ENCODE measurements at places on chromosomes 3 and 15. TPM values are rescaled to one million over a fixed set of nuclear protein-coding genes. Genes with fewer than 3 reads are reported as not detected.
A peak's percentile ranks its signal among the peaks of the same experiment; 100 is the strongest.

Gene MCTP2
- polyA plus RNA-seq = 7.2 TPM

Gene LRRC31
- 7.8 TPM for polyA plus RNA-seq

Gene PLA2G4E
- polyA plus RNA-seq = 0.13 TPM

Gene CHRM5
- 0.01 TPM for polyA plus RNA-seq

Gene CPB1
- polyA plus RNA-seq = 0.22 TPM

Gene BFSP2
- not detected for polyA plus RNA-seq

Gene PLXNB1
- 10.2 TPM for polyA plus RNA-seq

Gene NAA80
- 9.5 TPM for polyA plus RNA-seq

GRCh38 chr3:100076731-100077529 lies 37.4 kb downstream of the FILIP1L start:
- DNase-seq = no peak

DNA sequence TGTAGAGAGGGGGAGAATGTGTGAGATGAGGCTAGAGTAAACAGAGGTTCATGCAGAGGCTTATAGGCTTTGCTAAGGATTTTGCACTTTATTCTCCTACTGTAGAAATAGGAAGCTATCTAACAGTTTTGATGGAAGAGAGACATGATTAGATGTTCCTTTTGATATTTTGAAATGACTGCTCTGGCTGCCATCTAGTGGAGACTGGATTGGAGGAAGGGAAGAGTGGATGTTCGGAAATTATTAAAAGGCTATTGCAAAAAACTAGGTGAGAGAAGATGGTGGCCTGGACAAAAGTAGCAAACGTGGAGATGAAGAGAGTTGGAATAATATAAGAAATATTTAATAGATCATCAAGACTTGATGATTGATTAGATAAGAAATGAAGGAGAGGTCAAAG lies 42.2 kb downstream of the SYN2 start:
- no peak for DNase-seq

DNA sequence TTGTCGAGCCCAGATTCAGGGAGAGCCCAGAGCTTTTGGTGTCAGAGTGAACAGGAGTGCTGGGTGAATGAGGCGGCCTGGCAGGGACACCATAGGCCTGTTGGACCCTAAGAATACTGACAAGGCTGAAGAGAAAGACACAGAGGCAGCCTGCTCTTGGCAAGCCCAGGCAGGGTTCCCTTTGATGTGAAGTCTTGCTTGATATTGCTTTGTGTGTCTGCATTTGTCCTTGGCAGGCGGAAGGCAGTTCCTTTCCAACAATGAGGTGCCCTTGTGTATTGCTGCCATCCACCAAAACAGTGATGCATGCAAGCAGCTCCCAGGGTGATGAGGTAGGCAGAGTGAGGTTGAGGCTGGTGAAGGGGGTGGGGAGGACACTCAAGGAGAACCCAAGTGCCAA lies 152.7 kb upstream of the TSC22D2 start:
- peak; percentile 86 for DNase-seq

GRCh38 chr15:45548753-45549520 lies 26.4 kb upstream of the SLC30A4 start:
- DNase-seq = no peak

- no peak for DNase-seq
Observed at GRCh38 chr3:160133757-160134156, 91.5 kb upstream of the C3orf80 start.

DNA sequence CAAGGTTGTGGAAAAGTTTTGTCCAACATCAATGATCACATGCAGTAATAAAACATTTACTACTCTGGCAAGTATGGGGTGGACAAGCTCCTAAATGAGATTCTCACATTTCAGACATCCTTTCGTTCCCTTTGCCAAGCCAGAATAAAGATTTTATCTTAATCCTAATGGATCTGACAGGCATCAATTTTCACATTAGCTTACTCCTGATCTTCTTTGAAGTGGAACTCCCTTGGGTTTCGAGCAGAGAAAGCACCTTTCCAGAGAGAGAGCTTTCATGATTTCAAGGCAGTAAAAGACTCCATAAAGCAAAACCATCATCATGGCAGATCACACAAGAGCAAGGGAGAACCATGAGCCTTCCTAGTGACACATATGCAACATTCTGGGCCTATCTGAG lies 27.3 kb upstream of the EID1 start:
- no peak for DNase-seq

DNA sequence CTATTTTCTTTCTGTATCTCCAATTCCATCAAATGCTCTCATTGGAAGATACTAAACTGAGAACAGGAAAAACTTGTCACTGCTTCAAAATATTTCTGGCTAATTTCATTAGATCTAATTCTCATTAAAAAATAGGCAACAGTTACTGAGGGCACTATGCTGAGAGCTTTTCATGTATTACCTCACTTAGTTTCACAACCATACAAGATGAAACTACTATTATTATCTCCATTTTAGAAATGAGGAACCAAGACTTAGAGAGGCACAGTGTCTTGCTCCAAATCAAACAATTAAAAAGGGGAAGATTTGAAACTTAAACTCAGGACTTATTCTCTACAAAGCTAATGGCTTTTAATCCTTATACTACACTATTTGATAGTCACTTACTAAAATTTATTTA lies 7.2 kb upstream of the OTOL1 start:
- no peak for DNase-seq

GRCh38 chr15:89325039-89325803 lies 9.4 kb downstream of the POLG start:
- no peak for DNase-seq

- peak; percentile 74 for DNase-seq
Observed at GRCh38 chr3:181176601-181177000, 187.1 kb upstream of the DNAJC19 start.

DNA sequence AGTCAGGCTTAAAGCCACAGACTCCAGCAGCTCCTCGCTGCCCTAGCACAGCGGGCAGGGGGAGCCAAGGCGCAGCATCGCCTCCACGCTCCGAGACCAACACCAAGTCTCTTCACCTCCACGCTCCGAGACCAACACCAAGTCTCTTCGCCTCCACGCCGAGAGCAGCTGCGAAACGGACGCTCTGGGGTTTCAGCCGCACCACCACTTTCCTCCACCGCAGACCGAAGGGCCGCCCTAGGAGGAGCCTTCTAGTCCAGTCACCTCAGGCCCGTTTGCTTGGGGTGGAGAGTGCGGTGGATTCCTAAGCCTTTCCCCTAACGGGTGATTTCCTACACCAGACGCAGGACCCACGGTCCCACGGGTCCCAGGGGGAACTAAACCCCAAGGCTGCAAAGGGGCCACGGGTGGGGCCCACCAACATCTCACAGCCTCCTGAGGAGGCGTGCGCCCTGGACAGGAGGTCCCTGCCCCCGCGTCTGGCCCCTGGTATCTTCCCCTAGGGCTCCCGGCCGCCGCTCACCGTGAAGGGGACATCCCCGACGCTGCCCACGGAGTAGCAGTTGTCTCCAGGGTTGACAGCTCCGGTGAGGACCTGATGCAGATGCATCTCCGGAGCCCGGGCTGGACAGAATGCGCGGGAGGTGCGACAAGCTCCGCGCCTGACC lies 501 bp downstream of the DMXL2 start:
- peak; percentile 74 for DNase-seq

- DNase-seq = peak; percentile 70
Observed at GRCh38 chr15:66251790-66252684, 1.5 kb downstream of the MEGF11 start.

- no peak for DNase-seq
Observed at GRCh38 chr3:162370141-162370540, 873.5 kb downstream of the OTOL1 start.

- DNase-seq = no peak
Observed at GRCh38 chr3:72034986-72035385, 250.0 kb upstream of the PROK2 start.

DNA sequence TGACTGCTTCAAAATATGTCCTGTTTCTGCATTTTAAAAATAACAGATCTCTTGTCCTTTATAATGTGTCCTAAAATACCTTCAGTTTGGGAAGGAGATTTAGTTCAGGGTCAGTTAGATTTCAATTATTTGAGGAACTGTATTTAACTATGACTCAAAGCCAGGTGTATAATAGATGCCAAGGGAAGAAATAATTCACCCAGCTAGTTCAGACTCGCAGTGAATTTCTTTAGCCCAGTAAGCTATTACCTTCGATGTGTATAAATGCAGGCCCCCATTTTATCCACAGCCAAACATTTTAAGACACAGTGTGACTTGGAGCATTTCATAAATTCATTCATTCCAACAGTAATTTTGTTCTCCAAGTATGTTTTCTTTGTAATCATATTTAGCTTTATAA lies 458.0 kb downstream of the ZNF385D start:
- no peak for DNase-seq

DNA sequence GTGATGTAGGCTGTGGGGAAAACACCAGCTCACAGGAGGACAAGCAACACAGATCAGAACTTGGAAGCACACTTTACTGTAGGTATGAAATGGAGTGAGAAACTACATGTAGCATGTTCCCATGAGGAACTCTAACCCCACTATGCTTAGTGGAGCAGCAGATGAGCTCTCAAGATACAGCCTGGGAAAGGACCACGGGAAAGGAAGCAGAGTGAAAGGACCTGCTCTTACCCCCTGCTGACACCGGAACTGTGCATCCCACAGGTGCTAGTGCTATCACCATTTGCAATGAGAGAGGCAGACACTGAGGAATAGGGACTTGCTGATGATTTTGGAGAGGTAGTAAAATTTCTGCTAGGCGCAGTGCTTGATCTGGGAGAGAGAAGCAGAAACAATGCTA lies 28.6 kb downstream of the USP4 start:
- DNase-seq = no peak

DNA sequence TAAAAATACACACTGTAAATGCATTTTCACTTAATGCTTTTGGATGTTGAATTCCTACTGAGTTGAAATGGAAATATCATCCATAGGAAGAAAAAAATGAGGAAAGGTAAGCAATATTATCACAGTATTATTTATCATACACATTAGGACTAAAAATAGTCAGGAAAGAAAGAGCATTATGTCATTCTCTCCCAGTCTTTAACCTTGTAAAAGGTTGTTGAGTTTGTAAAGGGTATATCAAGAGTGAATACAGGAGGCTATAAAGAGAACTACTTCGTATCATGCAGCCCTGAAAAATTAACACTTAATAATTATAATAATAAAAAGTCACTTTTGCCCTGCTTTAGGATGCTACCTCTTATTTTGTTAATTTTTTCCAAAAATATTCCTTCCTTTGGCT lies 395.8 kb downstream of the FOXP1 start:
- no peak for DNase-seq

GRCh38 chr15:99963096-99963825 lies 230.0 kb upstream of the LYSMD4 start:
- peak; percentile 40 for DNase-seq

GRCh38 chr3:47314056-47314764 lies 31.5 kb downstream of the KLHL18 start:
- DNase-seq = no peak

- no peak for DNase-seq
Observed at GRCh38 chr15:92524161-92524560, 130.5 kb downstream of the ST8SIA2 start.

DNA sequence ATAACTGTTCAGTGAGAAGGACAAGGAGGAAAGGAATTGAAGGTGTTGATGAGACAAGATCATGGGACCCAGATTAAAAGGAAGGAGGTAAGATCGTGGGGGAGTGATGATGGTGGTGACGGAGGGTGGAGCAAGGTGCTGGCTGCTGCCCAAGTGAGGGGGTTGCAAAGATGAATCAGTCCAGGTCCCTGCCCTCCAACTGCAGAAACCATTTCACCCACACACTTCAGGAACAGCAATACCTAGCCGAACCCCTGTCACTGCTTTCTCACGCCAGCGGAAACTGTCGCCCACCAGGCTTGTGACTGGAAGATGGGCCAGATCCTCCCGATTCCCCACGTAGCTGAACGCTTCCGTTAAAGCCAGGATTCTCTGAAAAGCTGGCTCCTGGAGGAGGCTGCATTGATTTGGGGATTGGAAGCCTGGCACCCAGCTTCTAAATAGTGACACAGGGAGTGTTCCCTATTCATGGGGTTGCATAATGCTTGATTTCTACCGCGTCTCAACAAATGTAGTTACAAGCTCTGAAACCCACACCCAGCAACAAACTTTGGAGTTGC lies 3.2 kb upstream of the LSG1 start:
- no peak for DNase-seq

DNA sequence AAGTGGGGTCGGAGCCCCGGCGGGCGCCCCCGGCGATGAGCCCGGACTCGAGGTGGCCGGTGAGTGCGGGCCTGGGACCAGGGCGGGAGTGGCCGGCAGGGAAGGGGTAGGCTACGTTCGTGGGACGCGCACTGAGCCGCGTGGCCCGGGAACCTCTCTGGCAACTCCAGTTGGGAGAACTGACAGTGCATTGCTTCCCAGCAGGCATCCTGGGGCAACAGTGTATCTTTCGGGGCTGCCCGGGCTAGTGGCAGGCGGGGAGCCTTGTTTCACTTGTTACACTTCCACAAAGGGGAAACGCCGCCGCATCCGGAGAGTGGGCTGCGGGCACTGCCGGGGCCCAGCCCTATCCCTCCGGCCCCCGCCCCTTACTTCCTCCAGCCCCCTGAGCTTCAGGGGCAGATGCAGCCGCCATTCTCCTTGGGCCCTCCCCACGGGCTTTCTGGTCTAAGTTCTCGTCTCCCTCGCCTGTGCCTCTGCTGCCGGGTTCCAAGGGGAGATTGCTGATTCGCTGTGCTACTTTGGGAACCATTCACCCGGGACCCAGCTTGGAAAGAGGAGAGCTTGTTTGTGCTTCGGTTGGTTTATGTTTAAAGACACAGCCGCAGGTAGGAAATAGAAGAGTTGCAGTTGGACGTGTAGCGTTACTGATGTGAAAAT lies 675 bp downstream of the BRPF1 start:
- DNase-seq = no peak

DNA sequence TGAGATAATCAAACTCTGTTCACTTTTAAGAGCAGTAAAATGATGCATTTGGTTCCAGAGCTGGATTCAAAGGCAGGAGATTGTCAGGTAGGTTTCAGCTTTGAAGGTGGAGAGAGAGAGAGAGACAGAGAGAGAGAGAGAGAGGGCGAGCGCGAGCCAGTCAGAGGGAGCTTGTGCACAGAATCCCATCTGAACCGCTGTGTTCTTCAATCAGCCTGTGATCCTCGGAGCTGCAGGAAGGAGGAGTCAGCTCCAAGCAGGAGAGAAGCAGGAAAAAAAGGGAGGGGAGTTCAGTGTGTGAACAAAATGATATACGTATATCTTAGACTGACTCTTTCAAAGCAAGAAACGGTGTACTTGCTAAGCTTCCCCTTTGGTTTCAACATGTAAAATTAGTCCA lies at the start of gene GPR149:
GPR149 (minus strand) TSS at position 177 of the 400 bp plus-strand sequence. CDS start 575 bp downstream, outside the sequence.
- no peak for DNase-seq

DNA sequence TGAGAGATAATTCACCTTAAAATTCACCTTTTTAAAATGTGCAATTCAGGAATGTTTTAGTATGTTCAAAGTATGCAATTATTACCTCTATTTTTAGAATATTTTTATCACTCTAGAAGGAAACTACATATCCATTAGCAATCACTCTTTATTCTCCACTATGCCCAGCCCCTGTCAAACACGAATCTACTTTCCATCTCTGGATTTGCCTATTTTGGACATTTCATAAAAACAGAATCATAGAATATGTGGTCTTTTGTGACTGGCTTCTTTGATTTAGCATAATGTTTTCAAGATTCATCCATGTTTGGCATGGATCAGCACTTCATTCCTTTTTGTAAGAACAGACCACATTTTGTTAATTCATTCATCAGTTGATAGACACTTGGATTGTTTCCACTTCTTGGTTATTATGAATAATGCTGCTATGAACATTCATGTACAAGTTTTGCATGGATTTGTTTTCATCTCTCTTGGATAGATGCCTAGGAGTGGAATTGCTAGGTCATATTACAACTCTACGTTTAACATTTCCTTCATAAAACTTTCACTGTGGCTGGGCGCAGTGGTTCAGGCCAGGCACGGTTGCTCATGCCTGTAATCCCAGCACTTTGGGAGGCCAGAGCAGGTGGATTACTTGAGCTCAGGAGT lies 12.7 kb downstream of the HMCES start:
- DNase-seq = no peak

Measured in sigmoid colon (tissue), 7 donors.